SJSA1 (cell line): ENCODE measurements at places on chromosomes 2 and 18. TPM values are rescaled to one million over a fixed set of nuclear protein-coding genes. Genes with fewer than 3 reads are reported as not detected.

Gene AQP4
- total RNA-seq, result not detected in 2 replicates

Gene SCRN3
- 15.9 and 31.0 TPM in 2 replicates for total RNA-seq

Gene SNTG2
- total RNA-seq, result 6.7 and 8.7 TPM in 2 replicates

Gene LYG2
- total RNA-seq, result not detected in 2 replicates

Gene CNGA3
- total RNA-seq, result not detected in 2 replicates

Gene RNF103
- total RNA-seq, result 6.6 and 11.8 TPM in 2 replicates

Gene LRATD1
- not detected in 2 replicates for total RNA-seq

GRCh38 chr2:202038471-202039277 is 5.0 kb downstream of the FZD7 start:
- DNase-seq, result peak; percentile 68

DNA sequence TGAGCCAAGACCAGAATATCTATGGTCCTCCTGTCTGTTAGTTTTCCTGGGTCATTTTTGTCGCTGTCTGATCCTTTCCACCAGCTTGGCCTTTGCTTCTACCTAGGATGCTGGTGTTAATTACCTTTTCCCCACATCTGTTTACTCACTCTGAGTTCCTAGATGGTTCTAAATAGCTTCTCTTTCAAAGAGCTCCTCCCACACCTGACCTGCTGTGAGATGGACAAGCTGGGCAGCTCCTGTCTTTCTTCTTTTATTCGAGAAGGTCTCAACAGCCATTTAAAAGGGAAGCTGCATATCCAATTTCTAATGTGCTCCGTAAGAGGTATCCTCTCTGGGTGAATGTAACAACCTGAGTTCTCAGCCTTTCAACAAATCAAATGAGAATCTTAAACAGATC is 156.2 kb downstream of the HRH4 start:
- DNase-seq, result no peak

GRCh38 chr2:43254331-43254730 is 27.9 kb upstream of the ZFP36L2 start:
- no peak for DNase-seq

GRCh38 chr2:201520201-201520600 is 68.7 kb downstream of the STRADB start:
- DNase-seq, result no peak

DNA sequence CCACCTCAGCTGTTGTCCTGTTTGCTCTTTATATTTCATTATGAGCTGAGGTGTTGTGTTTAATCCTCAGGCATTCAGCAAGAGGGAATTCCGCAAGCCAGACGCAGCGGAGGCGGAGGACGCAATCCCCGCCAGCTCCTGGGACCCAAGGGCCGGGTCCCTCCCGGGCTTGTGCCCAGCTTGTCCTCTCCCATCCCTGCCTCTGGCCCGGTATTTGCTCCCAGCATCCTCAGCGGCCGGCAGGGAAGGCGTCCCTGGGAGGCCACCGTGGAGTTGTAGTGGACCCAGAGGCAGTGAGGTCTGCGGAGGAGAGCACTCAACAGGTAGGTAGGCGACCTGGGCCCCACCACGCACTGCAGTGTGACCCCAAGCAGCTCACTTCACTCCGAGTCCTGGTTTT is 42.5 kb upstream of the FOSL2 start:
- no peak for DNase-seq

DNA sequence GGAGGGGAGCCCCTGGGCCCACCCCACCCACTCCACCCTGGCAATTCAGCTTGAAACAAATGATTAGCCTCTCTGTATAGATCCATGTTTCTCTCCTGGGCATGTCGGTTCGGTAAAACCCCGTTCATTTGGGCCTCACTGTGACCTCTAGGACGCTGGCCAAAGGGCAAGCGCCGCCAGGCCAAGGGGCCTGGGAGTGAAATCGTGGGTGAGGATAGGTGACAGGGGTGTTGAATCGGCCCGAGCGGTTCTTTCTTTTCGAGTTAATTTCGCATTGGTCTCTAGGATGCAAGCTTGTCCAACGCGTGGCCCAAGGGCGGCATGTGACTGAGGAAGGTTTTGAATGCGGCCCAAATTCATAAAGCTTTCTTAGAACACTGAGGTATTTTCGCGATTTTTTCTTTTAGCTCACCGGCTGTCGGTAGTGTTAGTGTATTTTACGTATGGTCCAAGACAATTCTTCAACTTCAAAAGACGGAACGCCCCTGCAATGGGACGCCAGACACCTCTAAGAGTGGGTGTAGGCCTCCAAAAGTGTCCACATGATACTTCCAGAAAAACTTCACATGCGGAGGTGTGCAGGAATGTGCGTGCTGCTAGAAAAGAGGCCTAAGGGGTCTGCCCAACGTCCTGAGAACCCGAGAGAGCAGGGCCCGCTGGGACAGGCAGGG is 9.8 kb upstream of the ARID5A start:
- no peak for DNase-seq

- DNase-seq, result no peak
Measured at GRCh38 chr2:107992069-107992468, 5.7 kb downstream of the SLC5A7 start.

GRCh38 chr2:118012778-118013177 is 1.1 kb downstream of the CCDC93 start:
- no peak for DNase-seq

DNA sequence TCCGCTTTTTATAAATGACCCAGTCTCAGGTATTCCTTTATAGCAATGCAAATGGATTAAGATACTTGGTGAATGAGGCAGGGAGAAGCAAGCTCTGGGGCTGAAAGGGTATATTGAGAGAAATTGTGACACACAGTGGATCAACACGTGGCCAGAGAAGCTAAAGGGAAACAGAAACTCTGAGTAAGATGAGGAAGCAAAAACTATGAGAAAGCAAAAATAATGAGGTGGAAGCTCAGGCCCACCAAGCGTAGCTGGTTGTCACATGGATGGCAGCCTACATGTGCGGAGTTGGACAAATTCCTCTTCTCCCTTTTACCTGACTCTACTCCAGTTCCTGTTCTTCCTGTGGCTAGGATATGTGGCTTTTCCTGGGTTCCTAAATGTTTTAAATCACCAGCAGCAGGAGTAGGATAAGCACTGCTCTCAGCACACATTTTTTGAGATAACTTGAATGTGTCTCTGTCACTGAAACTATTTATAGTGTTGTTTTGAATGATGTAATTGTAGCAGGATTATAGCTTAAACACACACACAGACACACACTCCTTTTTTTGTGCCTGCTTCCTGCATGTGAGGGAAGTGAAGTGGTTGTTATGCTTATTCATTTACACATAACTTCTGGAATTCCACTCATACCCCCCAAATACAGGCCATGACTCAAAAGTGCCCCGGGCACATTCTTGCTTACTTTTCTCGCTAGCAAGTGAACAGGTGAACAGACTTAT is 30.1 kb upstream of the EPC2 start:
- DNase-seq, result peak; percentile 56
